ENCODE measurements at places on chromosomes 2 and 18. TPM values are rescaled to one million over a fixed set of nuclear protein-coding genes. Genes with fewer than 3 reads are reported as not detected.

- peaks cover 17% of the 10 kb centered on the region for H3K4me1 ChIP-seq
- DNase-seq: peak; percentile 22
- no peaks in the 10 kb centered on the region for H3K27me3 ChIP-seq
- H3K36me3 ChIP-seq: no peaks in the 10 kb centered on the region
- H3K4me3 ChIP-seq: no peak overlapping the region
Measured at GRCh38 chr2:69491864-69492263, 54.6 kb upstream of the NFU1 start.

GRCh38 chr2:127146820-127147502 lies 40.0 kb upstream of the BIN1 start:
- DNase-seq: no peak
- H3K27ac ChIP-seq: no peak overlapping the region
- H3K27me3 ChIP-seq: 0 out of 2 replicates have a peak, but pooled peaks cover 1% of the 10 kb centered on the region
- no peak overlapping the region for H3K4me3 ChIP-seq
- no peaks in the 10 kb centered on the region for H3K4me1 ChIP-seq
- no peaks in the 10 kb centered on the region for H3K36me3 ChIP-seq

Gene DSG1
- 0.04 TPM for polyA plus RNA-seq

Gene CRYGC
- polyA plus RNA-seq: 0.20 TPM

Gene CYP27C1
- not detected for polyA plus RNA-seq

Data from HepG2 (cell line).